ENCODE measurements at places on chromosomes 2 and 18.

- no peak for DNase-seq
These were observed 6.3 kb downstream of the SDC1 start for GRCh38 chr2:20218331-20219320.

DNA sequence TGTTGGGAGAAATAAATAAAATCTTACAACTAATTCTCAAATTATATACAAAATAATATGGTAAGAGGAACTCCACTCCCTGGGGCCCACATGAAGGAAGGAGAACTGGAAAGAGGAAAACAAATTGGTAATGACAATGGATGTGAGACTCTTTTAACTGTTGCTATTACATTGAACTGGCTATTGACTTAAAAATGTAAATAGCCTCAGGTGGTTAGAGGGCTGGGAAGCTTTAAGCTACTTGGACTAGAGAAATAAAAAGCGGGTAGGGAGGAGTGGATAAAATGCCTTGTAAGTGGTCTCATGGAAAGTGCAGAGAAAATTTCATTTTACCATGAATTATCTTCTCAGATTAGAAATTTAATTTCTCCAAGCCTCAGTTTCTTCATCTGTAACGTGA, 64.1 kb downstream of the KCNJ3 start:
- no peak for DNase-seq

GRCh38 chr2:48915227-48915626, 159.7 kb upstream of the LHCGR start:
- no peak for DNase-seq

GRCh38 chr2:145638675-145639074, 1118.8 kb upstream of the ZEB2 start:
- DNase-seq, result no peak
